Uterine smooth muscle cell (primary cell): ENCODE measurements at places on chromosomes 13 and 19. TPM values are rescaled to one million over a fixed set of nuclear protein-coding genes. Genes with fewer than 3 reads are reported as not detected.

The SCEL gene
- total RNA-seq, result not detected in 2 replicates

The GSX1 gene
- total RNA-seq, result not detected in 2 replicates

The MIPEP gene
- 39.4 and 57.5 TPM in 2 replicates for total RNA-seq

The SCGB2B2 gene
- under 0.01 TPM in 1 of 2 replicates, not detected in the other for total RNA-seq

The SHC2 gene
- 0.77 and 2.7 TPM in 2 replicates for total RNA-seq

The IFNL1 gene
- not detected in 2 replicates for total RNA-seq

The ZNF614 gene
- total RNA-seq, result 8.6 and 12.0 TPM in 2 replicates

The ZNF829 gene
- total RNA-seq, result 3.7 TPM in 2 replicates

The ZNF439 gene
- total RNA-seq, result 6.2 and 6.7 TPM in 2 replicates

The ZNF814 gene
- total RNA-seq, result 6.5 and 7.0 TPM in 2 replicates

The SPC24 gene
- total RNA-seq, result 50.2 and 237 TPM in 2 replicates

The CAPS gene
- 1.4 and 4.5 TPM in 2 replicates for total RNA-seq

The IGFL3 gene
- not detected in 2 replicates for total RNA-seq

The FFAR3 gene
- total RNA-seq, result not detected in 2 replicates

The CYP4F2 gene
- not detected in 2 replicates for total RNA-seq

The ZNF486 gene
- total RNA-seq, result 7.2 and 8.7 TPM in 2 replicates

The ZNF492 gene
- 0.25 and 0.66 TPM in 2 replicates for total RNA-seq

The AP1M2 gene
- total RNA-seq, result 0.77 and 0.87 TPM in 2 replicates

The TICAM1 gene
- total RNA-seq, result 2.8 and 3.5 TPM in 2 replicates

The TNFRSF19 gene
- 11.9 and 41.9 TPM in 2 replicates for total RNA-seq

The CYSLTR2 gene
- total RNA-seq, result not detected in 2 replicates

The ZNF91 gene
- total RNA-seq, result 11.3 and 18.6 TPM in 2 replicates

The ZNF98 gene
- not detected in 2 replicates for total RNA-seq

The PCDH9 gene
- 3.2 and 3.6 TPM in 2 replicates for total RNA-seq

The RXFP2 gene
- total RNA-seq, result not detected in 2 replicates
